ENCODE measurements at places on chromosomes 12 and 14. TPM values are rescaled to one million over a fixed set of nuclear protein-coding genes. Genes with fewer than 3 reads are reported as not detected.

DNA sequence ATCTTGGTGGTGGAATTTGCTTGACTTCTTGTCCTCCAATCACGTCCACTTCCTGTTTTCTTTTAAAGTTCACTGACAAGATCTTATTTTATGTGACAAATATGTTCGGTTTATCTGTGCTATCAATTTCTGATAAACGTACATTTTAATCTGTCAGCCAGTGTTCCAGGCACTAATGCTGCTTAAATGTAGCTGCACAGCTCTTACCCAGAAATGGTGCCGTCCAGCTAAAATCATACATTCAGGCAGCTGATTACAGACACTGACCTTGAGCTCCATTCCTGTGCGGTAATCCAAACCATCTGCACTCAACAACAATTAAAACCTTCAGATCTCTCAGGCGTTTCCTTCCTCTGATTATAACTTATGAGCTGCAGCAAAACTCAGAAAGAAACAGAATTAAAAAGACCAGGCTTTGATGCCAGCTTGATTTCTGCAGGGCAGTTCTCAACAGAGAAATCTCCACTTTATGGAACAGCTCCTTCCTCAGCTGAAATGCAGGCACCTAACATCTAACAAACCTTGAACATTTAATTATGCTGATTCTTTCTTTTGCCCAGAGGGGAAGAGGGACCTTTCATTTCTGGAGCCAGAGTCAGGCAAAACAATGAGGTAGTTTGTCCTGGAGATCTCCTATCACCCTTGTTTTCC is 26.4 kb upstream of the RASSF3 start:
- peak; percentile 37 for DNase-seq

- DNase-seq = no peak
These were observed 884.9 kb upstream of the FOXG1 start for GRCh38 chr14:27881646-27882045.

GPRC5A gene
- total RNA-seq = 37.8 TPM

DNA sequence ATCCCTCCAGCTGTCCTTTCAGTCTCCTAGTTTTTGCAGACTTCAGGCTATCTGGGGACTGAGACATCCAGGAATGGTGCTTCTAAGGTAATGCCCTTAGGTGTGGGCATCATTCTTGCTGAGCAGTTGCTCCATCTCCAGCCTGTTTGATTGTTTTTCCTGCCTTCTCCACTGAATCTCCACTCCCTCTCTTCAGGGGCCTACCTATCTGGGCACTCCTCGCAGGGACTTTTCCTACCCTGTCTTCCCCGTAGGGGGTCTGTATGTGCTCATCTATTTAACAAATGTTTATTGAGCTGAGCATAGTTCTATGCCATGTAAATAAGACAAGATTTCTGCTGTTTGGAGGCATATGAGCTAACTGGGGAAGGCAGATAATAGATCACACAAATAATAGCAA is 2.5 kb downstream of the FITM1 start:
- no peak for DNase-seq

DNA sequence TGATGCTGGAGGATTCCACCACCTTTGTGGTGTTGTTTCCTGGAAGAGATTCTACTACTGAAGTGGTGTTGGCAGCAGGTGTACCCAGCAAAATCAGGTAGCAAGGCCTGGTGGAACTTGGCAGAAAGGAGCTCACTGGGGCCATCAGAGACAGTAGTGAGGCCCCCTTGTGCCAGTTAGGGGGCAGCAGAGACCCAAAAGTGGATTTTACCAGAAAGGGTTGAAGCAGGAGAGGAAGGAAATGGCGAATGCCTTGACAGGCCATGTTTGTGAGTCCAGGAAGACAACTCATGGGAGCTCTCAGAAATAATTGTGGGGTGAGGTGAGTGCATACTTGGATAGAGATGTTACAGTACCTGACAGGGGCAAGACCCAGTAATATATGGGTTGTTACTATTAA is 137.7 kb upstream of the FGD4 start:
- no peak for DNase-seq

CMA1 gene
- not detected for total RNA-seq

MEG3 gene
- 101 TPM for total RNA-seq

LMNTD1 gene
- total RNA-seq = 0.13 TPM

GRCh38 chr14:105144026-105144665 is 24.4 kb downstream of the JAG2 start:
- no peak for DNase-seq

All from GM23248 (cell line).